GM03348 (cell line): ENCODE measurements at places on chromosomes 6 and 20.
A peak's percentile ranks its signal among the peaks of the same experiment; 100 is the strongest.

- no peak for DNase-seq
Observed at GRCh38 chr6:128964771-128965170, 81.8 kb downstream of the LAMA2 start.

- peak; percentile 84 for DNase-seq
Observed at GRCh38 chr6:30885999-30886896, 1.9 kb downstream of the DDR1 start.

DNA sequence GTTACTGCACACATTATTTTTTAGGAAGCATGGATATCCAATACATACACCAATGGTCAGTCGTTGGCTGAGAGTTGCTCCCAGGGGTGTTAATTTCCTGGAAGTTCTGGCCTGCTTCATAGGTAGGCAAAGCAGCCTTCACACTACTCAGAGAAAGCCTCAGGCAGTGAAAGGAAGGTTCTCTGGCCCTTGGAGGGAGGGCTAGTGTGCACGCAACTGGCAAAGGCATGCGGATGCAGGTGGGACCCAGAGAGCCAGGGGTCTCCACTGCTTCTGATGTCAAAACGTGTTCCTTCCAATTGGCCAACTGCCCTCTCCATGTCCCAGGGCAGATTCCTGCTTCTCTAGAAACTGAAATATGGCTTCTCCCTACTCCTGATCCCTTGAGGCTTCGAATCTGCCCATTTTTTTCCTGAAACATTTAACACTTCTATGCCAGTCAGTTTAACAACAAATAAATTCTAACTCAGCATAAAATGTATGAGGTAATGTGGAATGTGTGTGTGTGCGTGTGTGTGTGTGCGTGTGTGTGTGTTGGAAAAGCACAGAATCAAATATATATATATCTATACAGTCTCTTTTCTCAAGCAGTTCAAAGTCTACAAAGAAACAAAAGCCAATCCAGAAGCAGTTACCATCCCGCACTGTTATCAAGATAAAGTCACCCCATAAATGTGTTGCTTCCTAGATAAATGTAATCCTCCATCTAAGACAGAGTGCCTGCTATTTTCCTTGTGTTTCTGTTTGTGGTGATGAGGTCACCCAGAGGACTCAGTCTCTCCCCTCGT is 94.0 kb upstream of the HIVEP1 start:
- peak; percentile 73 for DNase-seq

DNA sequence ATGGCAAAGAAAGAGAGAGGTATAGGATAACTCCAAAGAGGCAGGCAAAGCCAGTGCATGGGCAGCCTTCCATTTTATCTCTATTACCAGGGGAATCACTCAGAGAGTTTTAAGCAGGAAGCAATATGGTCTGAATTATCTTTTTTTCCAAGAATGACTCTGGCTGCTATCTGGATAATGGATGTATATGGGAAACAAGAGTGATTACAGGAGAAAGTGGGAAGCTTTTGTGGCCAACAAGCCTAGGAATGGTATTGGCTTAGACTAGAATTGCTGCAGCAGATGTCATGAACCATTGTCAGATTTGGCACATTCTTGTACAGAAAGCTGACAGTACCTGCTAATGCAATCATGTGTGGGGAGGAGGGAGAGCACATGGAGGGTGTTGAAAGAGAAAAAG is 73.0 kb upstream of the BTBD3 start:
- DNase-seq: peak; percentile 12

- no peak for DNase-seq
Observed at GRCh38 chr20:45523821-45524220, 8.4 kb upstream of the SPINT3 start.

DNA sequence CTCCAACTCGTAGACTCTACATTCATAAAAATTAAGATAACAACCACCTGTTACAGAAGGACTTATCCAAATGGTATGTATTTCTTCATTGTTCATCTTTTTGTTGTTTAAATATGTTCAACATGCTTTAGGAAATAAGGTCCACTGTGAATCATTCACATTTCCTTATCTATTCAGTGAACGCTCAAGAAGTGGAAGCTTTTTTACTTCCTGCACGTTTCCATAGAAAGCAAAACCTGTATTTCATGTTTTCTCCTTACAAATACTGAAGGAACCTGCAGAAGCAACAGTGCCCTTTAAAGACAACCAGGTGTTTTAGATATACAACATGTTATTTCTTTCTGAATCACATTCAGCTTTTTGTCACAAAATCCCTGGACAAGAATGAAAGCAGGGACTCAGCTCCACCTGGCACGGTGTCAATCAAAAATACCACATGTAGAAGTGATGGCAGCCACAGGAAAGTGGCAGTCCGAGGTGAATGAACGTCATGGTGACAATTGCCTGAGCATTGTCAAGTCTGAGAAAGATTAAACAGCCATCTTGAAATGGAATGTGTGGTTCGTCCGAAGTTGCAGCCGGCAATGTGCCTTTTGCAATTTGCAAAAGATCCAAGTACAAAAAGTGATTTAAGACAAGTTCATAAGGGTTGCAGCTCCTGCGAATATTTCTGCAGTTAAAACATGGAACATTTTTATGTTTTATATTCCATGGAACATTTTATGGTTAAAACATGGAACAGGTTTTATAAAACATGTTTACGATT is 66.7 kb upstream of the RIPOR2 start:
- no peak for DNase-seq

GRCh38 chr6:17714177-17714576 is 7.5 kb upstream of the NUP153 start:
- no peak for DNase-seq
